ENCODE measurements at places on chromosomes 4 and X. TPM values are rescaled to one million over a fixed set of nuclear protein-coding genes. Genes with fewer than 3 reads are reported as not detected.

The DMD gene
- not detected for total RNA-seq

The BEND2 gene
- 1.3 TPM for total RNA-seq

- no peak for DNase-seq
These were observed 100.8 kb downstream of the SHISA3 start for GRCh38 chr4:42498040-42498439.

GRCh38 chr4:38954727-38955126 lies 77.5 kb downstream of the TMEM156 start:
- DNase-seq, result no peak

DNA sequence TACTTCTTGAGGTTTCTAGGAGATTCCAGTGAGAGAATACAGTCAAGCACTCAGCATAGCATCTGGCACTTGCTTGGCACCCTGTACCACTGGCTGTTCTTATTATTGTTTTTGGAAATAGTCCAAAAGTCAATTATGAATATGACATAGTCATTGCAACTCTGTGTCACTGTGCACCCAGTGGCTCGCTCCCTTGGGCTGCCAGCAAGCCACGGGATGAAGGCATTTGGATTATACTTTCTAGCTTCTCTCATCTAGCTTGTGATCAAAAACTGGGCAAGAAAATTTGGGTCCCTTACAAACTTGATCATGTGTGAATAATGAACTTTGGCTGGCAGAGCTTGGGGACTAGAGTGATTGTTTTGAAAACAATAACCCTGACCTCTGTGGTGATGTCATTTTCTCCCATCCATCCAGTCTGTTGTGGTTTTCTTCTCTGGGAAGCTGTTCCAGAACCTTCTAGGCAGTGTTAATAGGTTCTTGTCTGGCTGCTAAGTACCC lies 32.7 kb upstream of the LIMCH1 start:
- DNase-seq, result no peak

Measured in natural killer cell (primary cell).